ENCODE measurements at places on chromosomes 2 and 18. TPM values are rescaled to one million over a fixed set of nuclear protein-coding genes. Genes with fewer than 3 reads are reported as not detected.

GRCh38 chr2:59077981-59078531, 836.9 kb upstream of the FANCL start:
- no peaks in the 10 kb centered on the region for H3K4me1 ChIP-seq
- no peak overlapping the region for H3K4me3 ChIP-seq
- no peak for DNase-seq
- H3K27ac ChIP-seq: no peak overlapping the region
- H3K36me3 ChIP-seq: no peaks in the 10 kb centered on the region

GRCh38 chr2:158154596-158154995, 52.9 kb downstream of the UPP2 start:
- no peaks in the 10 kb centered on the region for H3K36me3 ChIP-seq

DNA sequence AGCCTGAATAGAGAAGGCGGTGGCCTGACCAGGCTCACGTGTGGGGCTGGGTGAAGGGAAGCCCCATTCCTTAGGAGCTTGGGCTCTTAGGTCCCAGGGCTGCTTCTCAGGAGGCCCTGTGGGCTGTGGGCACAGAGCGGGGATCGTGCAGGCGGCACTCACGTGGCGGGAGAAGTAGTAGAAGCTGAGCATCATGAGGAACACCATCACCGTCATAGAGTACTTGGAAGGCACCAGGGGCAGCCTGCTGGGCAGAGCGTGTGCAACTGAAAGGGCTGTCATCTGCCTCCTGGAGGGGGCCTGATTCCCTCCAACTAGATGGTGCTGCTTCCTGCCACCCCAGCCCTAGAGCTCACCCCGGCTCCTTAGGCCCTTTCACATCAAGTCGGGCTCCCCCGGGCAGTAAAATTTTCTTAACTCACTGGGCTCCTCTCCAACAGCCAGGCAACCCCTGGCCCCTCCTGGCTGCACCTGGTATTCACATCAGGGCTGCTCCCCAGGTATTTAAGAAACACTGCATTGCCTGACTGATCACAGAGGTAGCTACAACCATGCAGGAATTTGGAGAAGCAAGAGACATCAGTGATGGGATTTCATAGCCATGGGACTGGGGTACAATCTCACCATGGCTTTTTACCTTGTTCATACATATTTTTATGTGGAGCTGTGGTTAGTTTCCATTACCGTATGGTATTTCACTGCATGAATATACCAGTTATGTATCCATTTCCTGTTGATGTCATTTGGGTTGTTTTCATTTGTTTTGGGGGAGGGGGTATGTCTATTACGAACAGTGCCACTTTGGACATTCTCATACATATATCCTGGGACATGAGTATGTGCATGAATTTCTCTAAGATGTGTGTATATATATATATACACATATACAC, 32.9 kb downstream of the CENPO start:
- no peaks in the 10 kb centered on the region for H3K36me3 ChIP-seq
- DNase-seq: peak; percentile 12
- H3K4me1 ChIP-seq: peaks cover 5% of the 10 kb centered on the region
- no peak overlapping the region for H3K4me3 ChIP-seq
- H3K27ac ChIP-seq: no peak overlapping the region
- H3K27me3 ChIP-seq: no peaks in the 10 kb centered on the region

DNA sequence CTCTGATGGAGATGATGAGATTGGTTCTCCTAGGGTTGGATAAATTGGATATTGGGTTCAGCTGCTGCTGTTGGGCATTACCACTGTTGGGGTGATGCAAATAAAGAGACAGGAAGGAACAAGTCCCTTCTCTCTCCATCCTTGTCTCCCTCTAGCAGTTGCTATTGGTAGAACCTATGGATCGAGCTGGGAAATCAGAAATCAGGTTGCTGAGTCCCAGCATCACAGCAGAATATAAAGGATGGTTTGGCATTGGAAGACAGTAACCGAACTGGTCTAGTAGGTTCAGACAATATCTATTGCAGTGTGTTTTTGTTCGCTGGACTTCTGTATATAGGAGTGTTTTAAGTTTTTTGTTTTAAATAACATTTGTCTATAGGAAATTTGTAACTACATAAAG, 8.1 kb downstream of the WDR43 start:
- H3K4me3 ChIP-seq: no peak overlapping the region
- no peak for DNase-seq
- peaks cover 7% of the 10 kb centered on the region for H3K4me1 ChIP-seq

DNA sequence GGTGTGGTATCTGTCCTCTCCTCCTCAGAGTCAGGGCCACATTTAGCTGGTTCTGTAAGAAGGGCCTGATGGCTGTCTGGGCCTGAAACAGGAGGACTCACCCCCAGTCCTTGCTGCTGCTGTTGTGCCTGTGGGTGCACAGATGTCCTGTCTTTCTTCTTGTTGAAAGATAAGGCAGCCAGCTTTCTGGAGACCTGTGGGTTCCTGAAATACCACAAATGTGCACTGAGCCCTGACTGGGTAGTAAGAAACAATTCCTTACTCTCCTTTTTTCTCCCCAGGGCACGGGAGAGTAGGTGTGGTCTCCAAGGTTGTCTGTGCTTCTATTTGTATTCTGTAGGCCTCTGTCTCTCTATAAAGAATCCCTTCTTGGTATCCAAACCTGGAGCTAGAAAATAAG, 96.2 kb upstream of the DLX2 start:
- H3K4me1 ChIP-seq: no peaks in the 10 kb centered on the region
- no peak overlapping the region for H3K4me3 ChIP-seq
- no peak overlapping the region for H3K27ac ChIP-seq
- no peak for DNase-seq

GRCh38 chr2:222232839-222233238, 66.0 kb downstream of the PAX3 start:
- DNase-seq: no peak
- no peak overlapping the region for H3K4me3 ChIP-seq
- no peaks in the 10 kb centered on the region for H3K36me3 ChIP-seq

- no peak overlapping the region for H3K4me3 ChIP-seq
- H3K4me1 ChIP-seq: peaks cover 34% of the 10 kb centered on the region
- H3K36me3 ChIP-seq: no peaks in the 10 kb centered on the region
- DNase-seq: no peak
- H3K27me3 ChIP-seq: no peaks in the 10 kb centered on the region
- H3K27ac ChIP-seq: no peak overlapping the region
Observed at GRCh38 chr2:101753720-101754490, 56.4 kb downstream of the MAP4K4 start.

GRCh38 chr2:240864475-240864874, 4.1 kb upstream of the AGXT start:
- H3K36me3 ChIP-seq: no peaks in the 10 kb centered on the region
- no peak for DNase-seq
- H3K27me3 ChIP-seq: no peaks in the 10 kb centered on the region
- no peak overlapping the region for H3K4me3 ChIP-seq
- no peak overlapping the region for H3K27ac ChIP-seq
- peaks cover 6% of the 10 kb centered on the region for H3K4me1 ChIP-seq

- H3K27me3 ChIP-seq: no peaks in the 10 kb centered on the region
- H3K27ac ChIP-seq: peak overlapping the region; percentile 28
- H3K4me3 ChIP-seq: peak overlapping the region; percentile 73
- H3K36me3 ChIP-seq: no peaks in the 10 kb centered on the region
- no peak for DNase-seq
Observed at GRCh38 chr18:80148326-80149199, 39.5 kb downstream of the ADNP2 start.

- no peak for DNase-seq
- no peaks in the 10 kb centered on the region for H3K4me1 ChIP-seq
- no peaks in the 10 kb centered on the region for H3K27me3 ChIP-seq
- H3K36me3 ChIP-seq: no peaks in the 10 kb centered on the region
- no peak overlapping the region for H3K4me3 ChIP-seq
Observed at GRCh38 chr2:95260028-95261023, 13.9 kb upstream of the PROM2 start.

DNA sequence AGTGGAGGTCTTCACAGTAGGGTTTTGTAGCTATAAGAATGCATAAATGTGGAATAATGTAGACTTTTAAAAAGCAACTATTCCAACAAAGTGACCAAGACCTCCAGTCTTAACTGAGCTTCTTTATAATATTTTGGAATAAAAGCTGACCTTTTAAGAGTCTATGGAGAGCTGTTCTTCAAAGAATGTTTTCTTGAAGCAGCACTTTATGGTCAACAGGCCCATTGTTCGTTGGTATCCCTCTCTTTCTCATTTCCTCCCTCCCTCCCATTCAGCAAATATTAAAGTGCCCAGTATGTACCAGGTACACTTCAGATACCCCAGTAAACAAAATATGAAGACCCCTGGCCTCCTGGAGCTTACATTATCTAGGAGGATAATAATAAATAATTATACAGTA, 140.1 kb upstream of the SMAD7 start:
- no peaks in the 10 kb centered on the region for H3K36me3 ChIP-seq
- no peaks in the 10 kb centered on the region for H3K27me3 ChIP-seq
- no peak overlapping the region for H3K4me3 ChIP-seq
- H3K4me1 ChIP-seq: no peaks in the 10 kb centered on the region
- DNase-seq: no peak

- no peaks in the 10 kb centered on the region for H3K4me1 ChIP-seq
- no peak overlapping the region for H3K27ac ChIP-seq
- H3K4me3 ChIP-seq: no peak overlapping the region
- DNase-seq: no peak
Observed at GRCh38 chr2:202436626-202437025, 60.5 kb downstream of the BMPR2 start.

DNA sequence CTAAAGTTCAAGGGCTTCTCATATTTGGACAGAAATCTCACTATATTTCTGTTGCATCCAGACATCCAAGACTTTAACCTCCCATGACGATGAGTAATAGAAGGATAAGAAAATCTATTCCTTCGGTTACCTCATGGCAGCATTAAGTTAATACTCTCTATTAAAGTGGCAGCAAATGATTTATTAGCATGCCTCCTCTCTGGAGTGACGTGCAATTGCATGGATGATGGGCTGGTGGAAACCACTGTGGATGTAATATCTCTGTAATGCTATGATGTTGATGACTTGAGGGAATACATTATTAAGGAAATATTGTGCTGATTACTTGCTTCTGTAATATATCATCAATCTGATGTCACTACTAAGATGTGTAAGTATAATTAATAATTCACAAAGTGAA, 336.8 kb downstream of the DSEL start:
- no peaks in the 10 kb centered on the region for H3K36me3 ChIP-seq
- no peak overlapping the region for H3K4me3 ChIP-seq
- no peaks in the 10 kb centered on the region for H3K4me1 ChIP-seq
- H3K27me3 ChIP-seq: no peaks in the 10 kb centered on the region

GRCh38 chr2:119251652-119252051, 28.0 kb downstream of the STEAP3 start:
- no peak overlapping the region for H3K4me3 ChIP-seq
- H3K27me3 ChIP-seq: no peaks in the 10 kb centered on the region
- no peaks in the 10 kb centered on the region for H3K36me3 ChIP-seq
- no peak overlapping the region for H3K27ac ChIP-seq

DNA sequence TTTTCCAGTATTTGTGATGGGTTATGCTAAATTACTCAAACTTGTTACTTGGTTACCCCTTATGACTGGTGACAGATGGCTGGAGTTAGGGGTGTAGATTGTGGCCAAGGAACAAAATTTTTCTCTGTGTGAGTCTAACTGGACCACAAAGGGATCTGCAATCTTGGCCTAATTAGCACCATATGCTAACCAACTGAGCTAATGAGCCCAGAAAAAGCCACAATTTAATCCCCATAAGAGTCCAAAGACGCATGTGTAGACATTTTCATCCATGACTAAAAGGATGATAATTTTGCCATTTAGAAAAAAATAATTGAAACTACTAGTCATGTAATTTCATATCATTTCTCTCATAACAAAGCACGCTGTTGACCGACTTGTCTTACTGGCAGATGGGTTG, 151.2 kb downstream of the ABCA12 start:
- no peaks in the 10 kb centered on the region for H3K27me3 ChIP-seq
- no peak overlapping the region for H3K4me3 ChIP-seq
- no peaks in the 10 kb centered on the region for H3K36me3 ChIP-seq
- H3K27ac ChIP-seq: no peak overlapping the region

DNA sequence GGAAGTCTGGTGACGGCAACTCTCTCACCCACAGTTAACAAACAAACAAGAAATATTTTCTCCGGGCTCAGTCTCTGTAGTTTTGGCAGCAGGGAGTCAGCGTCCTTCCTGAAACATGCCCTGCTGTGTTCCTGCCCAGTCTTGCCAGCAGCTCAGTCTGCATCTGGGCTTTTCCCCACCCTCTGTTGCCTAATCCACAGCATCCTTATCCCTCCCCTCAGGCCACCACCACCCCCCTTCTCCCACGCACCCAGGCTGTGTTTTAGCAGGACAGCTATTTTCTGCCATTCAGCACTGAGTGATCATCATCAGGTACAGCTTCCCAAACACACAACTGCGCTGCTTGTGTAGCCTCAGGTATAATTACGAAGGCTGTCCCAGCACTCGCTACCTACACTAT, 168.2 kb downstream of the DPP10 start:
- no peaks in the 10 kb centered on the region for H3K27me3 ChIP-seq
- no peak for DNase-seq
- no peak overlapping the region for H3K4me3 ChIP-seq
- no peak overlapping the region for H3K27ac ChIP-seq
- no peaks in the 10 kb centered on the region for H3K4me1 ChIP-seq

DNA sequence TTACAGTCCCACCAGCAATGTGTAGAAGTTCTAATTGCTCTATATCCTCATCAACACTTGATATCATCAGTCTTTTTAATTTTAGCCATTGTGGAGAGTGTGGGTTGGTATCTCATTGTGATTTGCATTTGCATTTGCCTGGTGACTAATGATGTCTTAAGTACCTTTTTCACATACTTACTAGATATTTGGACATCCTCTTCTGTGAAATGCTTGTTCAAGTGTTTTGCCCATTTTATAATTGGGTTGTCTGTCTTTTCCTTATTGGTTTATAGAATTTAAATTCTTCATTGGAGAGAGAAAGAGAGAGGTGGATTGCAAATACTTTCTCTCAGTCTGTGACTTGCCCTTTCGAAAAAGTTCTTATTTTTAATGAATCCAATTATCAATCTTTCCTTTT, 14.0 kb upstream of the PPP1CB start:
- no peaks in the 10 kb centered on the region for H3K27me3 ChIP-seq
- DNase-seq: no peak
- H3K4me1 ChIP-seq: peaks cover 12% of the 10 kb centered on the region
- no peaks in the 10 kb centered on the region for H3K36me3 ChIP-seq
- no peak overlapping the region for H3K27ac ChIP-seq
- no peak overlapping the region for H3K4me3 ChIP-seq

DNA sequence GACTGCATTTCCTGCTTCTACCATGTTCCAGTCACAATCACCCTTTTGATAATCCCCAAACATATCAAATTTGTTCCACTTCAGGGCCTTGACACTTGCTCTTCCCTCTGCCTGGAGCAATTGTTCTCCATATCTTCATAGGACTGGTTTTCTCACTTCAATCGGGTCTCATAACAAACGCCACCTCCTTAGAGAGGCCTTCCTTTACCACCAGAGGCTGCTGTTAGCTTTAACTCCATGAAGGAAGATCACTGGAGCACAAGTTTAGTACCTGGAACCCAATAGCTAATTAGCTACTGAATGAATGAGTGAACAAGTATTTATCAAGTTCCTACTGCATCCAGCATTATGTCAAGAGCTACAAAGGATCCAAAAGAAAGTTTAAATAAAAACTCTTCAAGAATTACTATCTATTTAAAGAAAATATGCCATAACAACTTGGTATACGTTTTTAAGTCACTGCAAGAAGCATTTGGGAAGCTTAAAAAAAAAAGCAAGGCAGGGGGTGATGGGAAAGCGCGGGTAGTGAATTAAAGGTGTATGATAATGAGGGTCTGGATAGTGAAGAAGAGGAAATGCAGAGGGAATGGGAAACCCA, 58.8 kb downstream of the BAZ2B start:
- H3K27me3 ChIP-seq: no peaks in the 10 kb centered on the region
- no peaks in the 10 kb centered on the region for H3K36me3 ChIP-seq

The SPR gene
- total RNA-seq: 21.7 TPM

The C1QL2 gene
- total RNA-seq: 0.55 TPM

The IMP4 gene
- 109 TPM for total RNA-seq

The SATB2 gene
- 15.1 TPM for total RNA-seq

The ZC3H6 gene
- 23.4 TPM for total RNA-seq

The SP110 gene
- 17.7 TPM for total RNA-seq

The LDLRAD4 gene
- total RNA-seq: 42.2 TPM

The RASGRP3 gene
- 8.2 TPM for total RNA-seq
